Astrocyte of the hippocampus (primary cell): ENCODE measurements at places on chromosomes 1 and 21.

DNA sequence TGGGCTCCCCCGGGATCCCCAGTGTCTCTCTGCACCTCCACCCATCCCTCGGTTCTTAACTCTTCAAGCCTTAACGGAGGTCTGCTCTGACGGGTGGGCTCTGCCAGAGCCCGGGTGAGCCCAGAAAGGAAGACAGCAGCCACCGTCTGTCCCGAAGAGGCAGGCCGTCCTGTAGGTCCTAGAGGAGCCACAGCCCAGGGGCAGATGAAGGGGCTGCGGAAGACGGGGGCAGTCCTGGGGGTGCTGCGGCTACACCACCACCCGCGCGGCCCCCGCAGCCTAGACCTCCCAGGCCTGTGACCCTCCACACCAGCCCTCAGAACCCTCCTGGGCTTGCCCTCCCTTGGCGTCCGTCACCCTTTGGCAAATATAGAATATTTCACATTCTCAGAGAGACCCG lies 71.0 kb downstream of the UMODL1 start:
- no peak for DNase-seq

- DNase-seq: no peak
Observed at GRCh38 chr1:221363039-221363438, 378.9 kb downstream of the DUSP10 start.

GRCh38 chr1:75745276-75745675 lies 20.8 kb downstream of the ACADM start:
- DNase-seq: no peak

GRCh38 chr1:87826681-87827251 lies 498.1 kb downstream of the LMO4 start:
- no peak for DNase-seq

GRCh38 chr1:161342821-161343220 lies 24.9 kb downstream of the CFAP126 start:
- DNase-seq: no peak

DNA sequence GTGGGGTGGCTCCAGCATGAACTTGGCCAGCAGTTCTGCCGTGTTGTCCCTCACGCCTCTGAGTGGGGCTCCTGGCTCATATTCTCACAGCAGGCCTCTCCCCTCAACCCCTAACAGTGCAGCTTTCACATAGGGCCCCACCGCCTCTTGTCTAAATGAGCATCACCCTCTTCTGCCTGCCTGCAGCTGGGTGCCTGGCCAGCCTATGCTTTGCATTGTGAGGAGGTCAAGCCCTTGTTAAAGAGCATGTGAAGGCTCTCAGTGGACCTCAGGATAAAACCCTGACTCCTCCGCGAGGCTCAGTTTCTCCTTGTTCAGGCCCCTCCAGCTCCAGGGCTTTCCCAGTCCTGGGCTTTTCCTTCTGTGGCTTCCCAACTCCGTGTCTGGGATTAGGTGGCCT lies 34.8 kb downstream of the CRYAA start:
- DNase-seq: no peak

GRCh38 chr1:63915121-63915520 lies 141.3 kb downstream of the ROR1 start:
- no peak for DNase-seq

GRCh38 chr1:68551459-68551858 lies 54.6 kb upstream of the DEPDC1 start:
- DNase-seq: no peak

GRCh38 chr1:6424619-6425593 lies at the start of gene ESPN:
Gene ESPN, plus strand, starts transcription at chr1:6424776. Its CDS starts 180 bp downstream, at chr1:6424956.
- no peak for DNase-seq

GRCh38 chr1:217668351-217668940 lies 37.3 kb downstream of the SPATA17 start:
- no peak for DNase-seq

DNA sequence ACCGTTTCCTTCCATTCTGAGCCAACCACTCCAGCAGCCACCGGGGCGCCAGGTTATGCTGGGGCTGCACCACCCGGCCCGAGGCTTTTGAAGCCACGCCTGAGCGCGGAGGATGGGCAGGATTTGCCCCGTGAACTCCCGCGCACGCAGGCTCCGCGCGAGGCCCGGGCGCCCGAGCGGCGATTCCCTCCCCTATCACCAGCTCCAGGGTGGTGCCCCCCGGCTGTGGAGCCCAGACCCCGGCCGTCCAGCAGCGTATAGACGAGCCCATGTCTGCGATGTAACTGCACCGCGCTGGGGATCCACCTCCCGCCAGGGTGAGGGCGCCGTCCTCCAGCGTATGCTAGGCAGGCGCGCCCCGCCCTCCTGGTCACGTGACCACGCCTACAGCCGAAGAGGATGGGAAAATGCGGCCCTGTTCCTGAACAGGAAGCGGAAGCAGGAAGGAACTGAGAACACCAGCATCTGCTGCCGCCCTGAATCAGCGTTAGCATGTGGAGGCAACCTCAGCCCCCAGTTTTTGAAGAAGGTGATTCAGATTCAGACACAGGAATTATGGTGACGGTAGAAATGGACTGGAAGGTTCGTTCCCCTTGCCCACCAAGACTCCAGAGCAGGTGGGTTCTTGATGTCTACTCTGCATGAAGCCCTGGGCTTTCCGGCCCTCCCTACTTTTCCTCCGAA lies 46.0 kb downstream of the VPS26C start:
- DNase-seq: peak; percentile 92

DNA sequence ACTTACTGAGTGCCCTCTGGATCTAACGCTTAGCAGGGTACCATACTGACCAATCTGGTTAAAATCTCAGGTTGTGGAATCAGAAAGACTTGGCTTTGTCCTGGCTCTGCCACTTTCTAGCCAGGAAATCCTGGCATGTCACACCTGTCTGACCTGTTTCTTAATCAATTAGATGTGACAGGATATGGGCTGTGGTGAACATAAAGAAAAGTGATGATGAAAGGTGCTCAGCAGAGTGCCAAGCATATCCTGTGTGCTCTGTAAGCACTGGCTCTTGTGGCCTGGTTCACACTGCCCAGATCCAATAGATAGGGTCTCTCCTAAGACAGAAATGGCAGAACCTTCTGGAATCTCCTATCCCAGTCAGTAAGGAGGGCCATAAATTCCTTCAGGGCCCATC lies 53.9 kb downstream of the PHC2 start:
- DNase-seq: no peak

DNA sequence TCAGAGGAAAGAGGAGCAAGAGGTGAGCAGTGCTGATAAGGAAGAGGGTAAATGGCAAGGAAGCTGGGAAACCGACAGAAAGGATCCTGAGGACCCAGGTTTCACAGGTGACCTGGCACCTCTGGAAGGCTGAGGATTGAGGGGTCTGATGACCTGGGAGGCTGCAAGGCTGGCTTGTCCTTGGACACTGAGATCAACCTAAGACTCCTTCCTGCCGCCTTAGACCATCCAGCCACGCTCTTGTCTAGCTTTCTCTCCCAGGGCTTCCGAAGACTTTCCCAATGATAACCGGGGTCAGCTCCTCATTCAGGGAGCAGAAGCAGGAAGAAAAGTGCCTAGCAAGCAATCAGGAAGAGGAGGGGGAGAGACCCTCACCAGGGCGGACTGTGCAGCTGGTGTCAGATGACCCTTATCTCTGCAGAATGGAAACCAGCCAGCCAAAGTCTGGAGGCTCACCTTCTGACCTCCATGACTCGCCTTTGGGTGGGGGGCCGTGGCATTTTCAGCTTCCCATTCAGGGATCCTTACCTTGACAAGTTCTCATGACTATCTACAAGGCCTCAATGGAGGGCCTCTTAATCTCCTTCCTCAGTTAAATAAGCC lies 77.7 kb downstream of the CAPZB start:
- no peak for DNase-seq

DNA sequence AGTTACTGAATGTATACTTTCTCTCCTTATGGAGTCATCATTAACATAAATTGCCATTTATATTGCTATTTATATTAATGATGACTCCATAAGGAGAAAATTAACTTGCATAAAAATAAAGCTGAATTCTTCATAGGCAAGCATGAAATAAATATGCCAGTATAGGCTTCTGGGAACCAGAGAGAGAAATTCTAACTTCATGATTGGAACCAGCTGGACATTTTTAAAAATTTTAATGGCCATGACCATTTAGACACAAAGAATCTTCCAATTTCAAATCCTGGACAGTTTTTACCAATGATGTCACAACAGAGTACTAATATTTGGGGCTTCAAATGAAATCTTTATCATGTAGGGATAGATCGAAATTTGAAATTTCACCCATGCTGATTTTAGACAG lies 268.7 kb downstream of the PTGER3 start:
- DNase-seq: no peak

DNA sequence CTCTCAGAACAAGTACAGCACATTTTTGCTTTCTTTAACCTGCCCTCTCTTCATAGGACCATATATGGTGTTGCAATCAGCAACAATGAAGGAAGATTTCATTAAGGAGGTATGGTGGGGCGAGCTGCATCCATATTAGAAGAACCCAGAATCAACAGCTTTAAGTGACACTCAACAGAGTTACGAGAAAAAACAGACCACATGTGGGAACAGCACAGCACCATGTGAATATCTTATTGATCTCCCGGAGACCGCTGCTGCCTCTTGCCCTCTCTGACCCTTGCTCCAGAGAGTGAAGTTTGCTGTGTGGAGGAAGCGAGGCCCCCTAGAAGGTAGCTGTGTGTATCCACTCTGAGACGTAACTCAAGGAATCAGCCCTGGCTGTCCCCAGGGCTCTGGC lies 12.9 kb downstream of the RAB42 start:
- DNase-seq: no peak

DNA sequence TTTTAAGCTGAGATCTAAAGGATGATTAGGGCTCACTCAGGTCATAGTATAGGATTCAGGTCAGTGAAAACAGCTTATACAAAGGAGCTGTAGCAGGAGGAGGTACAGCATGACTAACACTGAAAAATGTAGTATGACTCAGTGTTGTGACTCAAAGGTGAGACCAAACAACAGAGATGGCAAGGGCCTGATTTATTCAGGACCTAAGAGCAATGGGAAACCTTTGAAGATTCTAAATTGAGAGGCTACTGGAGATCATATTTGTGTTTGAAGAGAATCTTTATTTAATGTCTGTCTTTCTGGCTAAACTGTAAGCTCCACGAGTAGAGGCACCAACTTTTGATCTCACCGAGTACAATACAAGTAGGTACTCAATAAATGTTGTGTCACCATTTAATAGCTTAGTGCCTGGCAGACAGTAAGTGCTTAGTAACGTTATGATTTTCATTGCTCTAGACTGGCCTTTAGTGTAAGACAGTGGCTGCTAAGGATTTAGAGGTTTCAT lies 43.5 kb downstream of the PRKAA2 start:
- peak; percentile 85 for DNase-seq

GRCh38 chr1:42660907-42661500 lies 2.8 kb downstream of the PPIH start:
- no peak for DNase-seq

GRCh38 chr1:231534703-231535159 lies 6.3 kb downstream of the TSNAX start:
- DNase-seq: no peak

DNA sequence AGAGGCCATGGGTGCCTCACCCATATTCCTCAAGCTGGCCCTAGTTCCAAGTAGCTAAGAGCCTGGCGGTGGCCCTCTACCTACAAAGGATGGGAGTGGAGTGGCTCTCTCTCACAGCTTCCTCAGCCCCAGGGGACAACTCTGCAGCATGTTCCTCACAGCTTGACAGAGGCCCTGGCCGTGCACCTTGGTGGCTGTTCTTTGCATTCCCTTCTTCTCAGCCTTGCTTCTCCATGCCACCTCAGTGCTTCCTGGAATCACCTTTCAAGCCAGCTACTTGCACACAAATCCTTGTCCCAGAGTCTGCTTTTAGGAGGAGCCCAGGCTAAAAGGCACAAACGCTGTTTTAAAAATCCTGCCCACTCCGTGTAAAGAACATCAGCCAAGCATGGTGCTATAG lies 69.0 kb upstream of the DIRAS3 start:
- no peak for DNase-seq

DNA sequence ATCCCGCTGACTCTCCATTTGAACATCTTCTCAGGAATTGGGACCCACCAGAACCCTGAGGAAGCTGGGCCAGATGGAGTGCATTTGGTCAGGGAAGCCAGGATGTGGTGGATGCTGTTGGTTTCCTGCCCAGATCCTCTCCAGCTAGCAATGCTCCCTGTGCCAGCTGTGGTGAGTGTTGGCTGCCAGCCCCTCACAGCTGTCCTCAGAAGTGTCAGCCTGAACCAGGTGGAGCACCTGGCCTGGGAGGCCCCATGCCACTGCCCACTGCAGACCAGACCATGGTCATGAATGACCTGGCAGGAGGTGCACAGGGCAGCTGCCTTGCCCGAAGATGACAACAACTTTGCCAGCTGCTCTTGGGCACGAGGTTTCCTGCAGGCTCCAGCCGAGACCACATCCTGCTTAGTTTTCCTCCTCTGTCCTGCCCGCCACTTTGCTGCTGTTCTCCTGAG lies 54.4 kb downstream of the PRSS38 start:
- DNase-seq: no peak

DNA sequence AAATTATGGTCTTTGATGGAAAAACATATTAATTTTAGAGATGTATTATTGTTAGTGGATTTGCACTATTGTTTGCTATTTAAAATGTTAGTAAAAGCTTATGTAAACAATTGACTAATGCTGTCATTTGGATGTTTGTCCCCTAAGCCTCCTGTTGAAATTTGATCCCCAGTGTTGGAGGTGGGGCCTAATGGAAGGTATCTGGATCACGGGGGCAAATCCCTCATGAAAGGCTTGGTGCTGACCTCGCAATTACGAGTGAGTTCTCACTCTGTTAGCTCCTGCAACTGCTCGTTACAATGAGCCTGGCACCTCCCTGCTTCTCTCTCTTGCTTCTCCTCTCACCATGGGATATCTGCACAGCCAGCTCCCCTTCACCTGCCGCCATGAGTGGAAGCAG lies 14.3 kb downstream of the TMEM35B start:
- DNase-seq: no peak

DNA sequence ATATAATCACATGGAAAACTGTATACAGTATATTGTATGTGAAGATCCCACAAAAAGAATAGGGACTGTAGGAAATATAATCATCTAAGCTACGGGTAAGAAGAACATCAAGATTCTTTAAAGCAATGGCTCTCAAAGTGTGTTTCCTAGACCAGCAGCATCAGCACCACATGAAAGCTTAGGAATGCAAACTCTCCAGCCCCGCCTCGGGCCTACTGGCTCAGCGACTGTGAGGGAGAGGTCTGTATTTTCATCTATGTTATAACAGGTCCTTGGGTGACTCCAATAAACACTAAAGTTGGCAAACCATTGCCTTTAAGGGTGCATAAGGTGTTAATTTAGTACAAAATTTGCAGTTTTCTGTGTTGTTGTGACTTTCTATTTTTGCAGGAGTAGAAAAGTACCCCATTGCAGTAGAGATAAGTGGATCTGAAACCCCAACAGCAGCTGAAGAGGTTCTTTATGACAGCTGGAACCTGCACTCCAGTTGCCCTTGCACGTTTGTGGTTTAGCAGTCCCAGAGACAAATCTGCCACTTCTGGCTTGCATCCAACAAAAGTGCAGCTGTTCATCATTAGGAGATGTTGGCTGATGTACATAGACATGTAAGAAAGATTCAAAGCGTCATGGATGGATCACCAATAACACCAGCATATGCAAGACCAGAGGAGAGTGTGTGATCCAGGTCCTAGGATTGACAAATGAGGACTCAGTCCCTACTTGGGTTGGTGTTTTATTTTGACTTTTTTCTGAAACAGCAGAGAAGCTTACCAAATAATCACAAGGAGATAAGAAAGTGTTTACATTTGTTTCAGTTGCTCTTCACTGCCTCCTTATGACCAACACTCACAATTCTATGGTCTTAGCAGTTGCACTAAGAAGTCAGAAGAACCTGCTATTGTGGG lies 15.9 kb upstream of the IFNAR1 start:
- no peak for DNase-seq

- no peak for DNase-seq
Observed at GRCh38 chr1:204645251-204645650, 40.3 kb downstream of the LRRN2 start.

- peak; percentile 57 for DNase-seq
Observed at GRCh38 chr1:161738627-161739287, 10.8 kb upstream of the DUSP12 start.
